ENCODE measurements at places on chromosomes 7 and 10.

- no peak for DNase-seq
Observed at GRCh38 chr7:136230210-136230609, 253.1 kb upstream of the MTPN start.

GRCh38 chr7:151630851-151631569 lies 111.3 kb upstream of the RHEB start:
- DNase-seq = no peak

DNA sequence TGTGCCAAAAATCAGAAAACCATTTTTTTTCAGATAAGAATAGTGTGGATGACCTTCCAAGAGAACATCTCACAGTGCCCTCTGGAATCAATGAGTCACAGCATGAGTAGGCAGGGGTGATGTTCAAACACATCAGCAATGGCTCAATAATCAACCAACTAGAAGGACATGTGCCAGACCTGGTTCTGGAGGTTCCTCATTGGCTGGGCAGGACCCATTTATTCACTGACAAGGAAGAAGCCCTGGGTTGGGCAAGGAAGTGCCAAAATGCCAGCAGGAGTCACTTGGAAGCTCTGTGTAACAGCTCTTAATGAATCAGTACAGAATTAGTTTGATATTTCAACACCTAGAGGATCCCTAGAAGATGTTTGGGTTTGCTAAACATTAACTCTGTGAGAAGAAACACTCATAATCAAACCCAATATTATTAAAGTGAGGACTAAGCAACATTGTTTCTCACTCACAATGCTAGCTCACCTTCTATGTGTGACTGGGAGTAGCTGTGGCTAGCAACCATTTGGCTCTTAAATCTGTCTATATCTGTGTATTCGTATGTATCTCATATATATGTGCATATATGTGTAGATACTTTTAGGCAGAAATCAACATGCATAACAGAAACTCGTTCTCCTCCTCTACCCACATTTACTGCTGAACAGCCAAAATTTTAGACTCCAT lies 72.3 kb upstream of the APBB1IP start:
- no peak for DNase-seq

DNA sequence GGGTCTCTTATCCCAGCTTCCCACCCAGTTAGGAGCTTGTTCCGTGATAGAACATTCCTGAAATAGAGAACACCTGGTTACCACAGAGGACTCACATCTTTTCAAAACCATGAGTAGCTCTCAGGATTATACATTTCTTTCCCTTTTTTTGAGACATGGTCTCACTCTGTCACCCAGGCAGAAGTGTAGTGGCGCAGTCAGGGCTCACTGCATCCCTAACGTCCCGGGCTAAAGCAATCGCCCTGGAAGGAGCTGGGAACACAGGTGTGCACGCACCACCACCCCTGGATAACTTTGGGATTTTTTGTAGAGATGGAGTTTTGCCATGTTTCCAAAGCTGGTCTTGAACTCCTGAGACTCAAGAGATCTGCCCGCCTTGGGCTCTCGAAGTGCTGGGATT lies 144.0 kb downstream of the RNF216 start:
- no peak for DNase-seq

- DNase-seq = no peak
Observed at GRCh38 chr10:133421336-133422222, 2.8 kb downstream of the SPRN start.

DNA sequence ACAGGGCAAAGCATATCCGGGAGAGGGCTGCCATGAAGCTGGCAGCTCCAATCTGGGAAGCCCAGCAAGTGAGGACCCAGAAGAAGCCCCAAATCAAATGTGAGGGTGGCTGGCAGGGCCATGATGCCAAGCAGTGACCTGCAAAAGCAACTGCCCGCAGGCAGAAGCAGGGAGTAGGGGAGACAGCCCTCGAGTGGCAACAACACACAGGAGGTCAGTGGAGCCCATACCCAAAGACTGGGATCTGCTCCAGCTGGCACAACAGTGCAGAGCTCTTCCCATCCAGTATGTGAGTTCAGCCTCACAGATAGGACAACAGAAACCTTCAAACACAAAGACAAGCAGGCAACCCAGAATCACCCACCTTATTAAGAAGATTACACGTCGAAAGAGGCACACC lies 45.0 kb downstream of the GRID1 start:
- peak; percentile 56 for DNase-seq

GRCh38 chr10:71857934-71858890 lies 7.2 kb upstream of the PSAP start:
- no peak for DNase-seq

DNA sequence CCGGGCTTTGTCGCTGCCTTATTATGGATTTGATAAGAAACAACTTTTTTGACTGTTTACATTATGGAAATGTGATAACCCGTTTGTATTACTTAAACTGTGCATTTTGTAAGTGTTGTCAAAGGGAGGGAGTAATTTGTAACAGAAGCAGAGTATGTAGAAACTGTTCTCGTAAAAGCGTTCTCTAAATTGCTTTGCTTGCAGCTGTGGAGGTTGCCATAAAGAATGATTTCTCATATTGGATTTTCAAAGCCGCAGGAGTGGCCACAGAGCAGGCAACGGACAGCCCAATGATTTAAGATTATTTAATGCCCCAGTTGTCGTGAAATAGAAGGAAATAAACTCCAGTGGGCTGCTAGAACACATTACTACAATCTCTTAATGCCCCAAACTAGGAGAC lies 114.0 kb upstream of the INSYN2A start:
- no peak for DNase-seq

DNA sequence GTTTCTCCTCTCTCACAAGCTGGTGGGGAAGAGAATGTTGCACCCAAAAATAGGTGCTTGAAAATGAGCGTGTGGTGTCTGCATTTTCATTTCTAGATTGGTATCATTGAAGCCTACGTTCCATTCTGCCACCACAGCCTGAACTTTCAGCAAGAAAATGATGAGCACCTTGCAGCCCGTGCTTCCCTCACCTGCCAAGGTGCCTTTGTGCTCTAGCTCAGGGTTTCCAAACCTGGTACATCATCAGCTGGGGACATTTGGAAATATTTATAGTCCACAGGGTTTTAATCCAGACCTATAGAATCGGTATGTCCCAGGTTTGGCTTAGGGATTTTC lies 701.2 kb downstream of the AUTS2 start:
- DNase-seq = no peak

DNA sequence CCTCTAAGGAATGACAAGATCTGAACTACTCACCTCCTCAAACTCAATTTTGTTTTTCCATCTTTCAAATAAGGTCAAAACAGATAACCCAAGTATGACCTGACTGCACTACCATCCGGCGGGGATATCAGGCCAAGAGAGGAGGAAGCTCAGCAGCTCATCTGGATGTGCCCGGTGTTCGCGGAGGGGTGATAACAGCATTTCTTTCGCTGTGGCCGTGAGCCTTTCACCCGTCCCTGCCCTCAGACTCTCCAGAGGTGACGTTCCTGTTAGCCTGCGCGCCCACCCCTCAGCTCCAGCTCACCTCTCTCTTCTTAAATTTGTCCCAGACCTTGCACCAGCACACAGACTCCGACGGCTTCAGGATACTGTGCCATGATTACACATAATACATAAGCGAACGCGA lies 526 bp downstream of the ZNF248 start:
- peak; percentile 46 for DNase-seq

DNA sequence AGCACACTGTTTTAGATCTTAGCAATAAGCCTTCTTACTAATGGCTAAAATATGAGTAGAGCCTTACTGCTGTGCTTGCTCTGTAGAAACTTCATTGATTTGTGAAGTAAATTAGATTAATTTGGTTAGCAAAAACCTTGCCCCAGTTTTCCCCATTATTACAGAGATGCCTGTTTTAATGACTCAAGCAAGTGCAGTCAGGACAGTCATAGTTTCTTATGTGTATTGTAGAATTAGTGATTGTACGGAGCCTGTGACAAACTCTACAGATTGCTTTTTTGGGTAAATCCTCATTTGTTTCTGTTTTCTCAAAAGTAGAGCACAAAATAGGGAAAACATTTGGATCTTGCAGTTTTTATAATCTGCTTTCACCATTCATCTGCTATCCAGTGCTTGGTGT lies 7.0 kb downstream of the TAX1BP1 start:
- DNase-seq = no peak

GRCh38 chr10:17154116-17154515 lies 24.5 kb upstream of the CUBN start:
- DNase-seq = no peak

DNA sequence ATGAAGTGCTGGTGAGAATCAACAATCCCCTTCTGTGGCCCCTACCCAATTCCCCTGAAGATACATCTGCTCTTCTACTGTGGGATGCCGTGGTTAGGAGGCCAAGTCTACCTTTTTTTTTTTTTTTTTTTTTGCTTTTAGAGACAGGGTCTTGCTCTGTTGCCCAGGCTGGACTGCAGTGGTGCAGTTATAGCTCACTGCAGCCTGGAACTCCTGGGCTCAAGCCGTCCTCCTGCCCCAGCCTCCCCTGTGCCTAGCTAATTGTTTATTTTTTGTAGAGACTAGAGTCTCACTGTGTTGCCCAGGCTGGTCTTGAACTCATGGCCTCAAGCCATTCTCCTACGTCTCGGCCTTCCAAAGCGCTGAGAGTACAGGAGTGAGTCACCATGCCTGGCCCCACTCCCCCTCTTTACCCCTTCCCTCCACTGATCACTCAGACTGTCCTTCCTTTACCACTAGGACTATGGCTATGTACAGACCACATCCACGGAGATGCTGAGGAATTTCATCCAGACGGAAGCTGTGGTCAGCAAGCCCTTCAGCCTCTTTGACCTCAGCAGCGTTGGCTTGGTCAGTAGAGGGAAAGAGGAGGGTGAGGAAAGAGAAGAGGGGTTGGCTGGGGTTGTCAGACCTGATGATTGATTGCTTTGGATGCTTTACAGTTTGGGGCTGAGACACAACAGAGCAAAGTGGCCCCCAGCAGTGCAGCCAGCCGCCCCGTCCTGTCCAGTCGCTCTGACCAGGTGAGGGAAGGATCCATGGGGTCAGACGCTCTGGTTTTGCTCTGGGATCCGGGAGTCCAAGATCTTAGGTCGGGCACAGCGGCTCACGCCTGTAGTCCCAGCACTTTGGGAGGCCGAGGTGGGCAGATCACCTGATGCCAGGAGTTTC lies 1.8 kb downstream of the AP4M1 start:
- DNase-seq = no peak

DNA sequence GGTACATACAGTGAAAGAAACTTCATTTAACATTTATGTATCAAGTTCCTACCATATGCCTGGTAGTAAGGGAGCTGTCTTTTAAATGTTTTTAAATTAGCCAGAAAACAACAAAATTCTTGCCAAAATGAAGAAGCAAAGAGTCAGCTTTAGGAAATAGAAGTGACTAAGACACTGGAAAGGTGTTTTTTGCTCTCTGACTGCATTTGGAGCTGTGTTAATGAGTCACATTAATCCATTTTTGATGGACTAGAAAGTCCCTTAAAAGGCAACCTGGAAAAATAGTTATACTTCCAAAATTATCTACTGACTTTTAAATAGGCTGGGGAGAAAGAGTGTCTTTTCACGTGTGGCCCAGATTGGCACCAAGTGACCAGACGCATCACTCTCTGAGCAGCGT lies 3.9 kb upstream of the COL17A1 start:
- DNase-seq = no peak

- no peak for DNase-seq
Observed at GRCh38 chr10:55491712-55492111, 690.7 kb upstream of the PCDH15 start.
